ENCODE measurements at places on chromosomes 16 and 17. TPM values are rescaled to one million over a fixed set of nuclear protein-coding genes. Genes with fewer than 3 reads are reported as not detected.

ADAMTS18 gene
- not detected for total RNA-seq

SENP3 gene
- 26.5 TPM for total RNA-seq

OR4D1 gene
- total RNA-seq = not detected

TNRC6A gene
- total RNA-seq = 35.5 TPM

TRPV2 gene
- total RNA-seq = 15.9 TPM

CACNG3 gene
- not detected for total RNA-seq

GRCh38 chr17:82356845-82357355 is 2.1 kb upstream of the TEX19 start:
- no peak for DNase-seq
- no peak overlapping the region for H3K27ac ChIP-seq
- no peak overlapping the region for H3K4me3 ChIP-seq
- H3K27me3 ChIP-seq = no peaks in the 10 kb centered on the region
- no peaks in the 10 kb centered on the region for H3K36me3 ChIP-seq

GRCh38 chr16:28843766-28844165 is 2.4 kb downstream of the TUFM start:
- H3K36me3 ChIP-seq = no peaks in the 10 kb centered on the region
- no peak for DNase-seq
- no peak overlapping the region for H3K27ac ChIP-seq
- peaks cover 5% of the 10 kb centered on the region for H3K4me1 ChIP-seq

DNA sequence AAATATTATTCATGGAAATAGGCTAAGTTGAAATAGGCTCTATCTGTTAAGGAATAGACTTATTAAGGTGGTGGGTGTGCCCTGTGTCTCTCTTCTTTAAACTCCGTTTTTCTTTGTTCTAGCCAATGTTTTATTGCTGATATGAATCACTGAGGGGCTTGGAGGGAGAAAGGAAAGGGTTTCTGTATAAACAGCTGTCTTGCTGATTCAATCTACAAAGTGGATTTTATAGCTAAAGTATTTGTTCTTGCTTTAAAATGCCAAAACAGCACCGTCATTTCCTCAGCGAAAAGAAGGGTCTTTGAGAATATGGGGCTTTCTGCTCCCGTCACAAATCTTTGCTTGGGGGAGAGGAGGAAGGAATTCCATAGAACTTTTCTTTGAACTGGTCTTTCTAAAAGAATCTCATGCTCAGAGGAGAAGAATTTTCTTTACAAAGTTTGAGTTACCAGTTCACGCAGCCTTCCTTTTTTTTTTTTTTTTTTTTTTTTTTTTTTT is 39.3 kb downstream of the MSI2 start:
- DNase-seq = no peak
- H3K27me3 ChIP-seq = no peaks in the 10 kb centered on the region
- H3K27ac ChIP-seq = peak overlapping the region; percentile 37
- H3K4me1 ChIP-seq = peaks cover 34% of the 10 kb centered on the region
- H3K36me3 ChIP-seq = no peaks in the 10 kb centered on the region
- H3K4me3 ChIP-seq = no peak overlapping the region

DNA sequence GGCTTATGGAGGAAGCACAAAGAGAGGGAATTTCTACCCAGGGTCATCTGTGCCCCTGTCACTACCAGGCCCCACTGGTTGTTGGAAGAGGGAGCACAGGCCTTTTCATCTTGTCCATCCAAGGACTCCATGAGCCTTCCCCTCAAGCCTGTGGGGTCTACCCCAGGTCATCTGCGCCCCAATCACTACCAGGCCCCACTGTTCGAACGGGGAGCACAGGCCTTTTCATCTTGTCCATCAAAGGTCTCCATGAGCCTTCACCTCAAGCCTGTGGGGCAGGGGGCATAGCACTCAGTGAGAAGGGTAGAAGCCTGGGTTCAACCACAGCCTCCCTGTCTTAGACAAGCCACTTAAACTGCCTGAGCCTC is 101.5 kb upstream of the CDH5 start:
- H3K4me3 ChIP-seq = no peak overlapping the region
- H3K36me3 ChIP-seq = no peaks in the 10 kb centered on the region
- peaks cover under 1% of the 10 kb centered on the region for H3K27me3 ChIP-seq
- H3K27ac ChIP-seq = no peak overlapping the region
- no peak for DNase-seq

- H3K4me3 ChIP-seq = no peak overlapping the region
- no peaks in the 10 kb centered on the region for H3K27me3 ChIP-seq
- H3K36me3 ChIP-seq = no peaks in the 10 kb centered on the region
- H3K27ac ChIP-seq = peak overlapping the region; percentile 97
- no peak for DNase-seq
These were observed 80.8 kb downstream of the SPECC1 start for GRCh38 chr17:20089756-20090547.

GRCh38 chr17:74512624-74513091 is 18.6 kb downstream of the CD300LB start:
- H3K27me3 ChIP-seq = peaks cover 2% of the 10 kb centered on the region
- DNase-seq = no peak
- no peaks in the 10 kb centered on the region for H3K4me1 ChIP-seq

DNA sequence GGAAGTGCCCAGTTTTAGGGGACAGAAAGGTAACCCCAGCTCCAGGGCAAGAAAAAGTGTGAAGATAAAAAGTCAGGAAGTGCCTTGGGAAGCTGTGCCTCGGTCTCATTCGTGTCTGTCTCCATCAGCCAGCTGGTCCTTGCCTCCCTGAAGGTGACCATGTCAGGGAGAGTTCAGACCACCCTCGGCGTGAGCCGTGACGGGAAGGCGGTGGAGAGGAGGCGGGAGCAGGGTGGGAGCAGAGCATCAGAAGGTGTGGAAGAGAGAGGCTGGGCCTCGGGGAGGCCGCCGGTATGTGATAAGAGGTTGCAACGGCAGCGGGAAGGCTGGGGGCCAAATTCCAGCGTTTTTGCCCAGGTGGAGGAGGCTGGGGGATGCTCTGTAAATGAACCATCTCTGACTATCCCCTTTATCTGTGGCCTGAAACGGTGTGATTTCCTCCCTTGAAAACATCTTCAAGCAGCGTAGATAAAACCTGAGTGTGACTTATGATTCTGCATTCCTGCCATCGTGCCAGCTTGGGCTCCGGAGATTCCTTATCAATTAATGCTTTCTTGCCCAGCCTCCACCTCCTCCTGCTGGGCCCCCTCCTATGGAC is 251.8 kb downstream of the IRF8 start:
- H3K27ac ChIP-seq = no peak overlapping the region
- H3K36me3 ChIP-seq = no peaks in the 10 kb centered on the region
- no peak overlapping the region for H3K4me3 ChIP-seq

DNA sequence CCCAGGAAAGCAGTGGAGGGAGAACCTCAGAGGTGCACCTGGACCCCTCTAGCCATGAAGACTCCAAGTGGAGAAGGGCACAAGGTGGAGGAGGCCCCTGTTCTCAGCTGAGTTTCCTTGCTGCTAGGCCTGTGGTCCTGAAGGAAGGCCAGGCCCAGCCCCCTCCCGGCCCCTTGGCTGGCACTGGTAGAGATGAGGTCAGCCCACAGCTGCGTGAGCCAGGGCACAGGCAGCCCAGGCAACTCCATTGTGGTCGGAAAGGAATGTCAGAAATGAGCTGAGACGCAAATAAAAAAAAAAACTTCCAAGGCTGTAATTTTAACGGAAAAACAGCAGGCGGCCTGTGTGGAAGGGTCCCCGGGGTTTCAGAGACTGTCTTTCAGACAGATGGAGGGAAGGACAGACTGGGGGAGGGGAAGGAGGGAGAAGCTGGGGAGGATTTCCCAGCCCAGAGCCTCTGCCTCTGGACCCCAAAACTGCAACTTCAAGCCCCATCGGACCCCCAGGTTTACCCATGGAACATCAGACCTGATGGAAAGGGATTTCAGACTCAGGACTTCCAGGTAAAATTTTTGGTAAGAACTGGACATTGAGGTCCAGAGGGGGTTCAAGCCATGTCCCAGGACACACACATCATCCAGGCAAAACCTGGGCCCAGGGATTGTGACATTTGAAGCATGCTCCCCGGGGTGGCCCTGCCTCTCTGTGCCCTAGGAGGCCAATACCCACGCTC is 25.6 kb upstream of the MRPS23 start:
- peak overlapping the region; percentile 81 for H3K27ac ChIP-seq
- peaks cover 77% of the 10 kb centered on the region for H3K4me1 ChIP-seq
- peak; percentile 89 for DNase-seq
- no peaks in the 10 kb centered on the region for H3K27me3 ChIP-seq
- peaks cover 66% of the 10 kb centered on the region for H3K36me3 ChIP-seq
